Stimulated activated CD8-positive, alpha-beta memory T cell treated with anti-CD3 and anti-CD28 coated beads, Interleukin-4, amount 100 ng/mL, for 48 hours (primary cell): ENCODE measurements at places on chromosomes 12 and 14.
A peak's percentile ranks its signal among the peaks of the same experiment; 100 is the strongest.

- DNase-seq, result no peak
Observed at GRCh38 chr12:121738340-121738858, 25.8 kb downstream of the TMEM120B start.

- no peak for DNase-seq
Observed at GRCh38 chr12:62135553-62136200, 124.5 kb upstream of the USP15 start.

GRCh38 chr12:88952562-88952942 lies 372.3 kb upstream of the KITLG start:
- DNase-seq, result no peak

- DNase-seq, result no peak
Observed at GRCh38 chr12:20601668-20602280, 93.4 kb upstream of the SLCO1C1 start.

- DNase-seq, result no peak
Observed at GRCh38 chr14:68586896-68587751, 205.7 kb downstream of the ZFP36L1 start.

DNA sequence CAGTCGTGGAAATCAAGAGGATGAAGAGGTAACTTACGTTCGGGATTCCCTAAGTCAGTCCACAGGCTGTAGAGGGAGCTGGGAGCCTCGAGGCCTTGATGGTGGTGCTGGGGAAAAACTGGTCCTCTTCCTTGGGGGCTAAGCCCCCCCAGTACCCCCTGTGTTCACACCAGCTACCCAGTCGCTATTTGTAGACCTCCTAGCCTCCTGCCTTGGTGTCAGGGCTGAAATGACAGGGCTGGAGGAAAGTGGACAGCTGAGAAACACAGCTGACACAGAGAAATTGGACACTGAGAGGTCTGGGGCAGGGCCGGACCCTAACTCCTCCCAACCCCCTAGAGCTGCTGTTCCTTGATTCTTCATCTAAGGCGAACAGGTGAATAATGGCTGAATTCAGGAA lies at the start of gene STAC3:
STAC3 (minus strand) TSS at position 232 of the 400 bp plus-strand sequence. CDS start 1,551 bp downstream, outside the sequence.
- no peak for DNase-seq

- DNase-seq, result no peak
Observed at GRCh38 chr12:121970581-121971300, 50.9 kb upstream of the BCL7A start.

- DNase-seq, result no peak
Observed at GRCh38 chr14:95234426-95234825, 77.1 kb upstream of the DICER1 start.

GRCh38 chr14:74937171-74937570 lies 14.1 kb upstream of the RPS6KL1 start:
- DNase-seq, result no peak

- no peak for DNase-seq
Observed at GRCh38 chr12:81150382-81150781, 72.5 kb downstream of the ACSS3 start.

DNA sequence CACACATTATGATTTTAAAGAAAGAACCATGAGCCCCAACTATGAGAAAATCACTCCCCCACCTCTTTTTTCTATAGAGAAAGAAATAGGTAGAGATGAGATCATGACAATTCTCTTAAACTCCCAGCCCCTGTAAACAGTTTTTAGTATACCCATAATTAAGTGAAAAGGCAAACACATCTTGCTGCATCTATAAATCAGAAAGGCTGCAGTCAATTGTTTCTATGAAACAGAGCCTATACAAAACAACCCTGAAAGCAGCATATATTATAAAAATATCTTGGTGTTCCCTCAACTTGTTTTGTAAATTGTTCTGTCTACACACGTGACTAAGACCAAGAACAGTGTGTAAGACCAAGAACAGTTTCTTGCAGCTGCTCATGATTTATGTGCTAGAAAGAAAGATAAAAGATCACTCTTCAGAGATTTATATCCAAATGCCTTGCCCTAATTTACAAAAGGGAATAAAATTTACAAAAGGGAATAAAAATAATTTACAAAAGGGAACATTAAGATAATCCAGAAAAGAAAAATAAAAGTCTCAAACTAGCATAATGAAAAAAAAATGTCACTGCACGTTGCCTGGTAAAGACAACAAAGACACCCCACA lies 4.8 kb downstream of the KITLG start:
- DNase-seq, result no peak

DNA sequence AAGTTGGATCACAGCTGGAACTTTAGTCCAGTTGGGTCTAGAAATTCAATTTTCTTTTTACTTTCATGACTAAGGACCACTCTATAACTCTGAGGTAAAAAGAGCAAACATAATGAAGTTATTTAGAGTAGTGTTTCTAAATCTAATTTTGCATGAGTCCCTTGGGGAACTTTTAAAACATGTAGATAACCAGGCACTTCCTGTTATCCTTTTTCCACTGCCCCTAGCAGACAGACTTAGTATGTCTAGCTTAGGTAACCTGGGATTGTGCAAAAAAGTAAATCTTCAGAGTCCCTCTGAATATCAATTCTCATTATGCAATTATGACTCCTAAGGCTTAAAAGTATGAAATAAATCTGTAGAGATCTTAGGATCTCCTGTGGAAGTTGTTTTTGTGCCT lies 371.2 kb downstream of the DIO2 start:
- no peak for DNase-seq

- DNase-seq, result no peak
Observed at GRCh38 chr12:25332143-25332542, 81.4 kb upstream of the KRAS start.

- peak; percentile 48 for DNase-seq
Observed at GRCh38 chr12:92034858-92035401, 110.7 kb downstream of the BTG1 start.

DNA sequence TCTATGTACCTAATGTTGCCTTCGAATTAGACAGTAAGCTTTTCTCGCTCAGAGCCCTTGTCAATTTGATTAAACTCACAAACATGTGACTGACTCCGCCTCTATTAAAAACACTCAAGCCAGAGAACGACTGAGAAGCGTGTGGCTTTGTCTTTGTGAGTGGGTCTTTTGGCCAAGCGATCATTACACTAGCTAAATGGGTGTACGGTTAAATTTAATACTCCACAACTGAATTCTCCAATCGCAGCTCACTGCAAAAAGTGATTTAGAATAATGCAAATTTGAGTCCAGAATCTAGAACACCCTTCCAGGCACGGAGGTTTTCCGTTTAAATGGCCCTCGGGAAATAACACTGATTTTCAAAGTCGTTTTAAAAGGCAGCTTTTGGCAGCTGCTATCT lies 253.7 kb downstream of the EFCAB11 start:
- no peak for DNase-seq

- no peak for DNase-seq
Observed at GRCh38 chr12:122235741-122236140, 9.9 kb upstream of the DIABLO start.

GRCh38 chr12:123634142-123634561 lies 523 bp downstream of the GTF2H3 start:
- DNase-seq, result no peak

DNA sequence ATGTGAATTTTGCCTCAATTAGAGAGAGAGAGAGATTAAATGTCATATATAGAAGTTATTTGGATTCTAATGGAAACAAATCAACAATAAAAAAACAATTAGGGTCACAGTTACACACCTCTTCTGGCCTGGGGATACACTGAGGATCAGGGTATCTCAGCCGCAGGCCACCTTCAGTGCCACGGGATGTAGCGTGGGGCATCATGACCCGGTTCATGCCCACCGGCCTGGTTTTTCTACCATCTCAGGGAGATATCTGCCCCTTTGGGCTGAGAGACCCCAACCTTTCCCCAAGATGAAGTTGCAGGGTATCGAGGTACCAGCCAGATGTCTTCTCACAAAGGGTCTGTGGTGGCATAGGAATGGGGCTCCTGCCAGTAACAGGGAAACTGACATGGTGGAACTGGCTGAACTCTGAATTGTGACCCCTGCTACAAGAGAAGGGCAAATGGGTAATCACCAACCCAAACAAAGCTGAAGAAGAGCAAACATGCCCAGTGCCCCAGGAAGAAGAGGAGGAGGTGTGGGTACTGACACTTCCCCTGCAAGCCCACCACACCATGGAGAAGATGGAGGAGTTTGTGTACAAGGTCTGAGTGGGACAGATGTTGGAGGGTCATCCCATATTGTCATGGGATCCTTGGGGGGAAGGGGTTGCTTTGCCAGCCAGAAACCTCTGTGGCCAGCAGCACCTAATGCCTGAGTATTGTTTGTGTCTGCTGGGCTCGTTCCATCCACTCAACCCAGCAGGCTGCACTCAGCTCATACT lies 19.5 kb downstream of the SERPINA3 start:
- no peak for DNase-seq

- DNase-seq, result no peak
Observed at GRCh38 chr12:111488798-111489197, 83.1 kb downstream of the SH2B3 start.

DNA sequence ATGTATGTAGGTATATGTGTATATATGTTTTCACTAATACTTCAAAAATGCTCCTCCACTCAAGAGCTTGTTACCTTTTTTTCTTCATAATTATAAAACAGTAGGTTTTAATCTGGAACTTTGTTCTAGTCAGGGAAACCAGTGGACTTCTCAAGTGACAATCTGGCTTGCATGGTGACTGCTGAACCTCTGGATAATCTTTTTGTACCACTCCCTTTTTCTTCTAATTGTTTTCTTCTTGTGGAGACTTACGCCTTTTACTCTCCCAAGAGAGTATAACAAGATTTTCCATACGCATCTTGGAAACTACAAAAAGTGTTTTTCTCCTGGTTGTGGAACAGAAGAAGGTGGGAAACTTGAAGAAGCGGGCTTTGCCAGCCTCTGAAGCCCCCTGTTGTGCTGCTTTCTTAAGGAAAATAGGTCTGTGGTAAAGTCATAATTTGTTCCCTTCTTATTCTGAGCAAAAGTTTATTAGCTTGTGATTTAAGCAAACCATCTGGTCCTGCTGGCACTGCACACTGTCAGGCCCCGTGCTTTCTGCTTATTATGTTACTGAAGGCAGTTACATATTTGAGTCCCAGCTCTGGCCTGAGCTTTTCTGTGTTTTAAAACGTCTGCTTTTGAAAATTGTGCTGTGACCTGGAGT lies 291.8 kb downstream of the ERC1 start:
- DNase-seq, result no peak

- no peak for DNase-seq
Observed at GRCh38 chr14:51396222-51396815, 156.3 kb downstream of the TMX1 start.

DNA sequence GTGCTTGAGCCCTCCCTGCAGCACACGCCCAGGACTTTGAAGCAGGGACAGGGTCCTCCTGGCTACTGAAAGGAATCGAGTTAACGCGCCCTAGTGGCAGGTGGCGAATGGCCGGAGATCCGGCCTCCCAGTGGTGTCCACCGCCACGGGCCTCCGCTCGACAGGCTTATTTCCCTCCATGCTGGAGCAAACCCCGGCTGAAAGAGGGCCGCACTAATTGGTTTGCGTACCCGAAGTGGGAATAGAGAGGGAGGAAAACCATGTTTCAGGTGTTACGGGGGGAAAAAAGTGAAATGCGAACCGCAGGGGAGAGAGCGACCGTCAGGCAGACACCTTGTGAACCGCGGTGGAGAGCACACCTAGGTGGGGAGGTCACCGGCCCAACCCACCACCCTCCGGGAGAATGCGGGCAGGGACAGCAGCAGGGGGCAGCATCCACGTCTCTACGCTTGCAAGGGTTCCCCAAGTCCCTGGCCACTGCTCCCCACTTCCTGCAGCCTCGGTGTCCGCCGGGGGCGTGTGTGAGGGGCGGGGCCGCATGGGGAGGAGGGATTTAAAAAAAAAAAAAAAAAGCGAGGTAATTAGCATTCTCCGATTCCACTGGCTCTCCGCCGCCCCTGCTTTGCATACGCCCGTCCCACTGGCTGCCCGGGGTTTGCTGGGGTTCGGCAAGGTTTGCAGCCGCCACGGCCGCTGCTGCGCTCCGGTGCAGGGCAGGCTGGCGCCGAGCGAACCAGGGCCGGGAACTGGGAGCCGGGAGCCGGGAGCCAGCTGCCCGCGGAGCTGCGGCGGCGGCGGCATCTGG lies 224.6 kb upstream of the CRY1 start:
- peak; percentile 85 for DNase-seq

DNA sequence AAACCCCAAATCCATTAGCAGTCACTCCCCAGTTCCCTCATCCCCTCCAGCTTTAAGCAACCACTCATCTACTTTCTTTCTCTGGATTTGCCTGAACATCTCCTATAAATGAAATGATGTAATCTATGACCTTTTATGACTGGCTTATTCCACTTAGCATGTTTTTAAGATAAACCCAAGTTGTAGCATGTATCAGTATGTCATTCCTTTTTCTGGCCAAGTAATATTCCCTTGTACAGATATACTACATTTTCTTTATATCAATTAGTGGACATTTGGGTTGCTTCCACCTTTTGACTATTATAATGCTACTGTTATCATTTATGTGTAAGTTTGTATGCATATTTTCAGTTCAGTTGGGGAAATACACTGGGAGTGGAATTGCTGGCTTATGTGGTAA lies 83.4 kb downstream of the TESC start:
- DNase-seq, result no peak

GRCh38 chr12:96876966-96877365 lies 30.1 kb upstream of the NEDD1 start:
- no peak for DNase-seq

- DNase-seq, result no peak
Observed at GRCh38 chr14:103931422-103931821, 3.2 kb downstream of the TDRD9 start.

DNA sequence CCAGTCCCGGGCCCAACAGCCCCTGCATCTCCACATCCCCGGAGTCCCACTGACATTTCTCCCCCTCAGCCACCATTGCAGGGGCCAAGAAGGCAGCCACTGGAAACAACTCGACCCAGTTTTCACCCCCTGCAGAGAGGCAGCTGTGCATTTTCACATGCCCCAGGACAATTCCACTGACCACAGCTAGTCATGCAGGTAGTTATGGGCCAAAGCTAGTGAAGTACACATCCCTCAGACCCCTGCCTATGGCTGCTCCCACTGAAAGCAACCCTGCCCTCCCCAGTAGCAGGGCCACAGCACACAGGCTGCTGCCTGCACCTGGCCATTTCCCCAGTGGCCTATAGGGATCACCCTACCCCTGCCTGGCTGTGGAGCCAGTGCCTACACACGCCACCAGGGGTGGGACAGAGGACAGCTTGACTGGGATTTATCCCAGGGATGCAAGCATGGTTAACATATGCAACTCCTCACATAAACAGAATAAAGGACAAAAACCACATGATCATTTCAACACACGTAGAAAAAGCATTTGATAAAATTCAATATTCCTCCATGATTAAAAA lies 154.0 kb downstream of the NDUFA12 start:
- no peak for DNase-seq

- DNase-seq, result no peak
Observed at GRCh38 chr12:107090711-107091110, 2.6 kb downstream of the CRY1 start.

DNA sequence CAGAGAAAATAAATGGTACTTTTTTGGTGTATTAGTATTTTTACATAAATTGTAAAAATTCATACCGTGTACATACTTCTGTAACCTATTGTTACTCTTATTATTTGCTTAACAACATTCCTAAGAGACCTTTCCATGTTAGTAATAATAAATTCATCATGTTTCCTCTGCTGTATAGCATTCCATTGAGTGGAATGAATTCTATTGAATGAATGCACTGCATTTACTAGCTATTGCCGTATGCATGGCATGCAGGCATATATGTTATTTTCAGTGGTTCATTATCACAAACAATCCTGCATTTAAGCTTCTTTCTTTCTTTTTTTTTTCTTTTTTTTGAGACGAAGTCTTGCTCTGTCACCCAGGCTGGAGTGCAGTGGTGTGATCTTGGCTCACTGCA lies 137.6 kb upstream of the TBX3 start:
- no peak for DNase-seq
